MV-4-11 (cell line): ENCODE measurements at places on chromosomes 4 and X.

DNA sequence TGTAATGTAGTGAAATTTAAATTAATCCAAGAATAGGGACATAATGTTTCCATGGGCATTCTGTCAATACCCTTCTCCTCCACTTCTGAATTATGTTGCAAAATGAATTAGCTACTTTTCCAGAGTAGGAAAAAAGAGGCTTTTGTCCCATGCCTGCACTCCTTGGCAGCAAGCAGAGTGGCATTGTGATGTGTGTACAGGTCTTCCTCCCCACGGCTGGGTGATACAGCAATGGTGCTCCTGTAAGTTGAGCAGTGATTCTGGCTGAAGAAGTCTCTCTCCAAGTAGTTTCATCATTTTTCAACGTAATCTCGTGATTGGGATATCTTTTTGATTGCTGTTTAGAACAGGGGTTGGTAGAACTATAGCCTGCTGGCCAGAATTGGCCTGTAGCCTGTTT is 59.9 kb downstream of the KIT start:
- no peak for DNase-seq

- DNase-seq = no peak
Observed at GRCh38 chrX:68944211-68944610, 115.4 kb downstream of the EFNB1 start.

GRCh38 chrX:102515975-102516941 is at the start of gene TMSB15A:
Gene TMSB15A, minus strand, starts transcription at chrX:102516739.
- DNase-seq = no peak

DNA sequence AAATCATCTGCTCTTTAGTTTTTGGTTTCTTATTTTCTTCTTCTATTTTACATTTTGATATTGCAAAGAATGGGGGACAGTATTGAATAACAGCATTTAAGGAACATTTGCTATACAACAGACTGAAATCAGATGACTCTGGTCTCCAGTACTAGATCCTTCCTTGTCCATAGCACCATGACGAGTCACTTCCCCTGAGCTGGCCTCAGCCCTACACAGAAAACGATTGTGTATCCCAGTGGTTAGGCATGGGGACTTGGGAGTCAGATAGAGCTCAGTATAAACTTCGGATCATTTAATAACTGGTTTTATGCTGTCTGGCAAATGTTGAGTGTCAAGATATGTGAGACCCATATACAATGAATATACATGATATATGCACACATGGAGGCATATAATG is 44.7 kb upstream of the BEX4 start:
- no peak for DNase-seq

GRCh38 chrX:155662282-155662681 is 49.5 kb upstream of the TMLHE start:
- no peak for DNase-seq

GRCh38 chrX:1807301-1807731 is 192.5 kb downstream of the ASMT start:
- DNase-seq = no peak

DNA sequence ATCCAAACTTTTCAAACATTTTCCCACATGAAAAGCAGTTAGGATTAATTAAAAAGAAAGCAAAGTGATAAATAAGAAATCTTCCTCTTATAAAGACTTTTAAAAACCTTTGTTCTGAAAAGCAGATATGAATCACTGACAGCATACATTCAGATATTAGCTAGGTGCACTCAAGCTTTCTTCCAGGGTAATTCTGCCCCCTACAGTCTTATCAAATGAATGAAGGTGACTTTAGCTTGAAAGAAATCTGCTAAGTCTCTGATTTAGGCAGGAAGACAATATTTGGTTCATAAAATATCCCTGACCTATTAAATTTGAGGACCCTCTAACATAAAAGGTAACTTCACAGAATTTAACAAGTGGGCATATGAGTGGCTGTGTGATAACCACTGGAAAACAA is 209.1 kb upstream of the FAM47A start:
- DNase-seq = no peak

DNA sequence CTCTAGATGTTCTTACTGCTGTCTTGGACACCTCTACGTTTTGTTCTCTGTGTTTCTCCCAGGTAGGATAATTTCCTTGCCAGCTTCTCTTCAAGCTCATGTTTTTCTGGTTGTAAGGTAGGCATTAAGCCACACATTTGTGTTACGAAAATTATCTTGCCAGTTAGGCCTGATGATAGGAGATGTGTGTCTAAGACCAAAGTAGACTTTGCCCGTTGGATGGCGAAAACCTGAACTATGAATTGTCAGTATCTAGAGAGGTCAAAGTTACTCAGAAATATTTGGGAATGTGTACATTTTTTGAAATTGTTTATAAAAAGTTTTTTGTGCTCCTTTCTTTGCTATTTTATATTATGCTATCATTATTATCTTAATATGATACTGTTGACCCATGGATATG is 72.8 kb downstream of the FHIP1A start:
- DNase-seq = no peak

DNA sequence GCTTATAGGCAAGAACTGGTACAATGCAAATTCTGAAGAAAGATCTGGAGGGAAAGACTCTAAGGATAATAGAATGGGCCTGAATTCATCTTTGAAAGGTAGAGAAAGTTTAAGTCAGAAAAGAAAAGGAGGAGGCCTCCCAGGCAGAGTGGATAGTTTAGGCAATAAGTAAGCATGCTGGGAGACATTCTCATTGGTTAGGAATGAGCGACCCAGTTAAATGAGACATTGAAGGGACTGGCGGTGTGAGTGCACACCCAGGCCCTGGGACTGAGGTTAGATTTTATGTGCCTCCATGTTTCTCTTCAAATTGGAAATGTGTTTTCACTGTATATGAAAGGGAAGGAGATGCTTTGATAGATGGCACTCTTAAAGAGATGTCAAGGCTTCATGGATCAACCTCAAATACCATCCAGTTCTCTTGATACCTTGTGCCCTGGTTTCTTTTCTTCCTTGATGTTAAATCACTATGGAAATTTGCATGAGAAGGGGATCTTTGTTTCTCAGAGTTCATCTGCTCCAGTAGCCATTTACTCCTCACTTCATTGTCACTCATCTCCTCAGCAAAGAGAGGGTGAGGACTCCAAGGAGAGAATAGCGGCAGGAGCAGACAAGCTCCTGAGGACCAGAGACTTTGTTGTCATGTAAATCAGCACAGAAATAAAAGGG is 584.2 kb upstream of the INTU start:
- DNase-seq = no peak

GRCh38 chr4:185811509-185812364 is at the start of gene SORBS2:
Gene SORBS2, minus strand, starts transcription at chr4:185812194. Its CDS starts 121,623 bp downstream, at chr4:185690571.
- DNase-seq = no peak

- peak; percentile 82 for DNase-seq
Observed at GRCh38 chr4:99811850-99812249, 4.8 kb upstream of the DAPP1 start.

DNA sequence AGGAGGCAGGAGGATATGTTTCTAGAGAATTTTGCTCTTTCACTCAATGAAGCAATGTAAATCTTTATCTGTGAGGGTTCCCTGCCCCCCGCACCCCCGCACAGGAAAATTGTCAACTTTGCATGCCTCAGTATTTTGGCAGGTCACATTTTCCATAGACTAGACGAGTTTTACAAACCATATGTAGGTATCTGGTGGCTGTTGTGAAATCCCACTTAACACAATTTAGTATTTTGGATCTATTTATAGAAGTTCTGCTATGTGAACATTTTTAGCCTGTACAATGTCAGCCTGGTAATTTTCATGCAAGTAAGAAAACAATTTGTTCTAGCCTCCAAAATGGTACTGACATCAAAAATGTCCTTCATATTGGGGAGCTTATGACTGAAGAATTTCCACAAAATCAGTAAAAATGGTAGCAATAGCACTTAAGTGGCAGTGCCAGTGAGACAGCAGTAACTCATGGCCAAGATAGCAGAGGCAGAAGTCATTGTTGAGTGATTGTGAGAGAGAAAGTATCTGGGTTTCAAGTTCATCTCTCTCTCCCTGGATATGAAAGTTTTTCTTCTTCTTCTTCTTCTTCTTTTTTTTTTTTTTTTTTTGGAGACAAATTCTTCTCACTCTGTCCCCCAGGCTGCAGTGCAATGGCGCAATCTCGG is 12.4 kb upstream of the FRYL start:
- peak; percentile 68 for DNase-seq

GRCh38 chr4:153474251-153474650 is 8.1 kb downstream of the TMEM131L start:
- DNase-seq = no peak

DNA sequence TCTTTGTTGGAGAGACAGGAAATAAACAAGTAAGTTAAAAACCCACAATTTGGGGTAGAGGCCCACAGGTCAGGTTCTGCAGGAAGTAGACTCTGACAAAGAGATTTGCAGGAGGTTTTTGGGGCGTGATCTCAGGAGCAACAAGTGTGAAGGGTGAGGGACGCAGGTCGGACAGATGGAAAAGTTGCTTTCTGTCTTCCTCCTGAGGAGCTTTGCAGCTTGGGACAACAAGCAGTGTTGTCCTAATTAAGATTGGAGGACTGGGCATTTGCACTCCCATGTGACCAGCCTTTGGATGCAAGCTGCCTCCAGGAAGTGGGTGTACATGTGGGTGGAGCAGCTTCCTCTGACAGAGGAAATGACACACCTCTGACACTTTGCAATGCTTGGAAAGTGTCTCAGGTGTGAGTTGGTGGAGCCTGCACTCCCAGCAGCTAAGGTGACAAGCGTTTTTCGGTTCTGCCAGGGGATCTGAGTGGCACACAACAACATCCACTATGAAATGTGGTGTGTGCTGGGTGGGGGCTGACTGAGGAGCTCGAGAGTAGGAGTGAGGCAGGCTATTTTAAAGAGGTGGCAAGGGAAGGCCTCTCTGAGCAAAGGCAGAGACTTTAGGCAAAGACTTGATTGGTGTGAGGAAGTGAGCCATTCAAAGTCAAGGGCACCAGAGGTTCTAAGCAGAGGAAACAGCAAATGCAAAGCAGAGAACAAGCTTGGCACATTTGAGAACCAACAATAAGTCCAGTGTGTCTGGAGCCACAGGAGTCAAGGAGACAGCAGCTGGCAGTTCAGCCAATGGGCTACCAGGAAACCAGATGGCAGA is 339.8 kb upstream of the GATB start:
- peak; percentile 32 for DNase-seq

DNA sequence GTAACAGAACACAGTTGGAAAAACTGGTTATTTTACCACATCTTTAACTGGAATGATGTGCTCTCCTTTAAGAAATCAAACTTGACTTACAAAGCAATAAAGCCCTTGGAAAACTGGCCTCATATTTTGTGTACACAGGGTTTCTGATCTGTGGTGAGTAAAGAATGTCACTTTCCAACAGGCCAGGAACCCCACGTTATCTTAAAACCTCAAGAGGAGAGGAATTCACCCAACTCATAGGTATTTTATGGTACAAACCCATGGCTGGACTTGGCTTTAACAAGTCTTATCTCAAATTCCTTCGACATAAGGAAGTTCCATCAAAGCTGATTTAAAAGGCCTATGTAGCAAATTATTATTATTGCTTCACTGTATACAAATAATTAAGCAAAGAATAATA is 1735.1 kb downstream of the PCDH7 start:
- DNase-seq = no peak

GRCh38 chrX:70252491-70252890 is 7.5 kb downstream of the P2RY4 start:
- no peak for DNase-seq

DNA sequence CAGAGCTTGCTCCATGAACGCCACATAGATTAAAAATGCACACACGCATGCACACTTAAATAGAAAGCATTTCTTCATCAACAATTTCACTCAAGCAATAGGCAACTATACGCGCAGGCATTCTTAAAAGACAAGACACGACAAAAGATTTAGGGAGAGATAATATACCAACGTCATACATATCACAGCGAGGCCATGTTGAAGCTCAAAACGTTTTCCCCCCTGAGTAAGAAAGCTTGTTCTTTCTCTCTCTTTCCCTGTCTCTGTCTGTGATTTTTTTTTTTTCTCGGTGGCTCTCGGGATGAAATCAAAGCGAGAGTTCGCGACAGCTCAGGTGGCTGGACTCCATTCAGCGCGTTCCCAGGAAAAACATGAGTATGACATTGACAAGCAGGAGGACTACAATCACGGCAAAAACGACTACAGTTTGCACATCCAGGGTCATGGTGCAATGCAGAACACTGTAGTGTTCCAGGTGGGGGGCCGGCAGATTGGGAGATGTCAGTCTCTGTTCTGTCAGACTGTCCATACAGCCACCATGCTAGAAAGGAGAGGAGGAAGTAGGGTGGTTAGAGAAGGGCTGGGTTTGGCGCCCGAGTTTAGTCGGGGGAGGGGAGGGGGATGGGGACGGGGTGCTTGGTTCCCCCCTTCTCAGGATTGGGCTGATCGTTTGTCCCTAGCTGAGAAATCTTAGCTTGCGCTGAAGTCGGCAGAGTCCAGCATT is 30.7 kb downstream of the ARHGEF9 start:
- peak; percentile 5 for DNase-seq

GRCh38 chr4:153426207-153426885 is 39.8 kb upstream of the TMEM131L start:
- no peak for DNase-seq

DNA sequence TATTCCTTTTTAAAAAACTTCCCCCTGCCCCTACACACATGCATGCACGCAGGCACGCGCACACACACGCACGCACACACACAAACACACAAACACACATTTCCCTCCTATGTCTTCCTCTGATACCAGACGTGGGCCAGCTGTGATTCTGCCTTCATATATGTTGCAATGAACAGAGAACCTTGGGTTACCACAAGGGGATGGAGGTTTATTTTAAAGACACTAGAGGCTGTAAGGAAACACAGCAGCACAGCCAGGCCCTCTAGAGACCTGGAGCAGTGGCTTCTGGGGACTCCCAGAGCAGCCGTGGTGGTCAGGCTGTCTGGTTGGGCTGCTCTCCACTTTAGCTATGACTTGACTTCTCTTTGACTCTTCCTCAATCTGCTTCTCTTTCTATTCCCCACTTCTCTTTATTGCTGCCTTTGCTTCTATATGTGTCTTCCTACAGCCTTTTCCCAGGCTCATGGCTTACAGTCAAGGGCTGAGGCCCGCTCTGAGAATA is 3.2 kb upstream of the TLR10 start:
- peak; percentile 99 for DNase-seq

- DNase-seq = no peak
Observed at GRCh38 chrX:129750971-129751370, 12.2 kb downstream of the XPNPEP2 start.

GRCh38 chrX:6738518-6739470 is 203.9 kb upstream of the VCX3A start:
- DNase-seq = no peak

- no peak for DNase-seq
Observed at GRCh38 chr4:124178449-124179021, 534.0 kb downstream of the ANKRD50 start.

DNA sequence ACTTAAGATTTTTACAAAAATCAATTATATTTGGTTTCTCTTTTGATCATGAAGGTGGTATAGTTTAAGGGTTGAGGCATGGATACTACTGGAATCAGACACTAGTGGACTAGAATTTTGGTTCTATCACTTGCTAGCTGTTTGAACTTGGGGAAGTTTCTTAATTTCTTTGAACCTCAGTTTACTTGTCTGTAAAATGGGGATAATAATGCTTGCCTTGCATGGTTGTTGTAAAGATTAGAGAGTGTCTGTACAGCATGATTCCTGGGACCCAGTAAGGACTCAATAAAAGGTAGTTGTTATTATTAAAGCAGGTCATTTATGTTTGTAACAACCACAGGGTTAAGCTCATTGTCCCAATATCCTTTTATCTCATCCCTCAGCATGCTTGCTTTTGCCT is 36.0 kb downstream of the TMEM164 start:
- no peak for DNase-seq
